Stromal cell of bone marrow (primary cell): ENCODE measurements at places on chromosomes 1 and 21.

- peak; percentile 42 for DNase-seq
Measured at GRCh38 chr1:147534386-147534785, 6.9 kb upstream of the BCL9 start.

- DNase-seq, result no peak
Measured at GRCh38 chr1:206472886-206473285, 2.6 kb downstream of the IKBKE start.

DNA sequence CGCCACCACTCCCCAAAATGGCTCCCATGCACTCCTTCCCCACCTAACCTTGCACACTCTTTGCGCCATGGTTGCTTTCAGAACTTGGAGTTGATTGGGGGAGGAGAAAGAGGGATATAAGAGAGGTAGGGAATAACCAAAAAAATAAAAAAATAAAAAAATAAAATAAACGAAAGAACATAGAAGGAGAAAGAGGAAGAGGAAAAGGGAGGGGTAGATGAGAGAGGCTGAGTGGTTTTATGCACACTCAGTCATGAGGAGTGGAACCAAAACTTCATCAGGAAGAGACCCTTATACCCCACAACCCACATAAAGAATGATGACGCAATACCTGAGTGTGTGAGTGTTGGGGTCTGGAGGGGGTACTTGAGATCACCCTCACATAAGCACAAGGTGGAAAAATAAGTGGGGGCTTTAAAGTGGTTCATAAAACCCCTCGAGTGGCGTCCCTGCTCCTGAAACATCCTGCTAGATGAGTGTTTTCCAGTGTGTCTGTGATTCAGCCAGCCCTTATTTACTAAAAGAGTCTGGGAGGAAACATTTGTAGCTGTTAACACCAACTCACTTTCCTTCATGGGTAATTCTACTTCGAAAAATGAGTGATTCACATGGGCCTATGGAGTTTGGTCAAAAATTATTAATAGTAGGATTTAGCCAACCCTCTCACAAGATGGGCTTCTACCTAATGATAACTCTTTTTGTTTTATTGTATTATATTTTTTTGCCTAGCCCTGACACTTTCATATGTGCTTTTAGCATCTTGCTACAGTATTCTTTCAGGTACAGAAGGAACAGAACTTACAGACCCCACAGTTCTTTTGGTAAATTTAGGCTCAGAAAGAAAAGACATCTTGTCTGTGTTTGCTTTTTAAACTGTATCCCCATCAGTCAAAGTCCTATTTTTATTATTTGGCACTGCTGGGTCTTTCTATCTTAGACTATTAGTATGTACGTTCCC, 5.2 kb downstream of the SLAMF1 start:
- DNase-seq, result no peak

DNA sequence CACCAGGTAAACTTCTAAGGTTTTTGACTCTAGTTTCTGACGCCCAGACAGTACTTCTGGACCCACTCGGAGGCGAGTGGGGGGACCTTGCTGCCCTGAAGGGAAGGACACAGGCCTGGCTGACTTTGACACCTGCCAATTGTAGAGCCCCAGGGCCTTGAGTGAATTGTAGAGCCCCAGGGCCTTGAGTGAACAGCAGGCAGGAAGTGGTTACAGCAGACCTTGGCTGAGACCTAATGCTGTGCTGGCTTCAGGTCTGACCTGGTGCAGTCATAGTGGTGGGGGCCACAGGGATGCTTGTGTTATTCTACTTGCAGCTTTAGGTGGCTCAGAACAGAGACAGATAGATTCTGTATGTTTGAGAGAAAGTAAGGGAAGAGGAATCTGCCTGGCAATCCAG, 344.3 kb downstream of the DUSP10 start:
- DNase-seq, result no peak

GRCh38 chr1:13826591-13826990, 126.6 kb downstream of the PRDM2 start:
- no peak for DNase-seq

GRCh38 chr21:34133392-34133791, 60.0 kb downstream of the MRPS6 start:
- DNase-seq, result no peak

- no peak for DNase-seq
Measured at GRCh38 chr1:220313576-220313975, 41.3 kb upstream of the RAB3GAP2 start.

- no peak for DNase-seq
Measured at GRCh38 chr1:39825432-39825941, 36.8 kb upstream of the BMP8B start.

- DNase-seq, result no peak
Measured at GRCh38 chr21:39087238-39088030, 95.8 kb downstream of the PSMG1 start.

DNA sequence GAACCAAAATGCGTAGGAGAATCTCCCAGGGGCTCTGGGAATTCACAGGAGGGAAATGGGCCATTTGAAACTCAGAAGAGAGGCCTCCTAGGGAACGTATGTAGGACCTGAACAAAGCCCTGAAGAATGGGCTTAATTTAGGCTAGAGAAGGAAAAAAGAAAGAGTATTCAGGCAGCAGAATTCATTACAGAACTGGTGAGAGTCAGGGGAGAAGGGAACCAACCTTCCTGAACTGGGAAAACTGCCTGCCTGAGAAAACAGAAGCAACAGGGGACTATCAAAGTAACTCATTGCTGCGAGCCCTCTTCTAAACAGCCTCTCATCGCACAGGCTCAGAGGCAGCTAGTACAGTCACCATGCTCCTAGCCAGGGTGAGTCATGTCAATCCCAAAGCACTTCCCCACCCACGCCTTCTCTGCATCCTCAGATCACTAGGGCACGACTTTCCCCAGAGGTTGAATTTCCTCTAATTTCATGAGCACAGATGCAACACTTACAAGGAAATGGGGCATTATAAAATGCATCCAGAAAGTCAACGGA, 98.1 kb downstream of the ADSS2 start:
- DNase-seq, result peak; percentile 99

DNA sequence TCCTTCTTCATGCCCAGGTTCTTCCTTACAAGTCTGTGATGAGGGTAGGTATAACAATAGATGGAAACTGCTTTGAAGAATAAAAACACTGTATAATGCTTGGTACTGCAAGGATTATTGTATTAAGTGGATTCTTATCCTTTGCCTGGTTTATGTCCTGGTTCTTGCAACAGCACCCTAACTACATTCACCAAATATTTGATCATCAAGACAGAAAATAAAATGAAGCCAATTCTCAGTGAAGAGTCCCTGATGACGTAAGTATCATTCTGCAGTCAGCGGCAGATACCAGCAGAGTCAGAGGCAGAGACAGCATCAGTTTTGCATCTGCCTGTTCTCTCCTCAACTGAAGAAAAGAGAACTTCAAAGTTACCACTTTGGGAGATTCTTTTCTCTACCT, 19.7 kb downstream of the ARHGEF11 start:
- peak; percentile 28 for DNase-seq

- no peak for DNase-seq
Measured at GRCh38 chr21:26850116-26850643, 5.0 kb upstream of the ADAMTS1 start.
